ENCODE measurements at places on chromosomes 1 and 21.

GRCh38 chr1:229190057-229190575 lies 80.8 kb upstream of the RAB4A start:
- DNase-seq, result no peak

DNA sequence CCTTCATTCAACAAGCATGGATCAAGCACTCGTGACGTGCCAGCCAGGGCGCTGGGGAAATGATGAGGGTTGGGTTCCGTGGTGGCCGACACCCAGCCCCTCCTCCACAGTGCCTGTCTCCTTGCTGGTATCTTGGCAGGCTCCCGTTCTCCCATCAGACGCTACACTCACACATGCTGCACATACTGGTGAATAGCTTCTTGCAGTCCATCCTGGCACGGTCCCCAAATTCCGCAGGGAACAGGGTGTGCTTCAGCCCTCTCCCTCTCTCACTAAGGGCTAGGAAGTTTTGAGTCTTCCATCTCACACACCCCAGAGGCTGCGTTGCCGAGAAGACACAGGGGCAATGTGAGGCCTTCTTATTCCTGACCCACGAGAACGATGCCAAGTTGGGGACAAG lies 10.1 kb upstream of the MEF2D start:
- no peak for DNase-seq

DNA sequence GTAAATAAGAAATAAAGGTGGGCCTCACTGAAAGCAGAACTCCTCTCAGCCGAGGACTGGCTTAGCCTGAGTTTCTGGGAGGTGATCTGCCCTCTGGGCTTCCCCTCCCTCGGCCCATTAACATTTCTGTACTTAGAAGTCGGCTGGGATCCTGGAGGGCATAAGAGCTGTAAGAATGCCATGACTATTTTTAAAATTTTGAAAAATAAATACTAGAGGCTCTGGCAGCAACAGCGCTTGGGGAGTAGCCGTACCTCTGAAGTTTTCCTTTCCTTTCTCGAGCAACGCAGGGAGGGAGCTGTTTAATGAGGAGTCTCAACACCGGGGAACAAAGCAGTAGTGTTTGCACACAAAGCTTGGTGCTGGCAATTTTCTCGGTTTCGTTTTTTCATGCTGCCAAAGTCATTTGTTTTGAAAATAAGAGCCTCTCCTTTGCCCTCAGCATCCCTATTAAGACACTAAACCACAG lies 498.7 kb downstream of the SMYD3 start:
- no peak for DNase-seq

- DNase-seq, result no peak
Observed at GRCh38 chr1:236113324-236114032, 28.9 kb upstream of the GPR137B start.

DNA sequence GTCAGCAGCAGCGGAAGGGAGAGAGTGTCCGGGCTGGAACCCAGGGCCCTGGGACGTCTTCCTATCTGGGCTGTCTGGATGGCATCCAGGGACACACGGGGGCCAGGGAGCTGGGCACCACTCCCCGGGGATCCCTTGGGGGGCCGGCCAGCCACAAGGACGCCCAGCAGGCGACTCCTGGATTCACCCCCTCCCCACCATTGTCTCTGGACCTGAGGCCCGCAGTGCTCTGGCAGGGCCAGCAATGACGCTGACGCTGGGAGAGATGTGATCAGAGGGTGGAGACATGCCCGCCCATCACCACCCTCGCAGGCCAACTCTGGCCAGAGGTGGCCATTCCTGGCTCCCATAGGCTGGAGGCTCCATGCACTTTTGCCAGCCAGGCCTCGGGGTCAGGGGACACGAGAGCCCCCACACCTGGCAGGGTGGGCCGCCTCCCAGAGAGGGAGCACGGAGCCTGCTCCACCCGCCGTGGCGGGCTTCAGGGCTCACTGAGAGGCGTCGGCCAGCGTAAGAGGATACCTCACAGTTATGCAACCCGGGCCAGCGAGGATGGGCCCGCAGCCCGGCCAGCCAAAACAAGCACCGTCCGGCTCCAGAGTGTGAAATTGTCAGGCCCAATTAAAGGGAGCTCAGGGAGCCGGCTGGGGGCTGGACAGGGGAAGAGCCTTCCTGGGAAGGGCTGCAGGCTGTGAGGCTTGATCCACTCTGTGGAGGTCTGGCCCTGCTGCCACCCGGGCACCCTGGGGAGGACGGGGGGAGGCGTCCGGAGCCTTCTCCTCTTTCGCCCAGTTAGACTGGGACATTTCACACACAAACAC lies 10.3 kb downstream of the ACTRT2 start:
- no peak for DNase-seq

GRCh38 chr1:79895573-79895972 lies 889.0 kb upstream of the ADGRL4 start:
- no peak for DNase-seq

GRCh38 chr1:37846647-37847339 lies 12.6 kb downstream of the MTF1 start:
- no peak for DNase-seq
